ENCODE measurements at places on chromosomes 4 and X.

- no peak for DNase-seq
Measured at GRCh38 chr4:137905930-137906329, 336.2 kb downstream of the SLC7A11 start.

DNA sequence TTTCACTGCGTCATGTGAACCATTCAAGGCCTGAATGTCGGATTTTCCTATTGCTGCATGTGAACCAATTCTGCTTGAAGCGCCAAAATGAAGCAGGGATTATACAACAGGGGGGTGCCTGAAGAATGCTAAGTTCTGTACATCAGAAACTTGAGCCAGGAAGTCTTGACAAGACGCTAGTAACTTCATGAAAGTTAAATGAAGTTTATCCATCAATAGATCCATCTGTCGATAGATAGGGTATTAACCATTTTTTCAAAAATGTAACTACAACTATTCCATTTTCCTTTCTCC, 590 bp upstream of the NAF1 start:
- no peak for DNase-seq

DNA sequence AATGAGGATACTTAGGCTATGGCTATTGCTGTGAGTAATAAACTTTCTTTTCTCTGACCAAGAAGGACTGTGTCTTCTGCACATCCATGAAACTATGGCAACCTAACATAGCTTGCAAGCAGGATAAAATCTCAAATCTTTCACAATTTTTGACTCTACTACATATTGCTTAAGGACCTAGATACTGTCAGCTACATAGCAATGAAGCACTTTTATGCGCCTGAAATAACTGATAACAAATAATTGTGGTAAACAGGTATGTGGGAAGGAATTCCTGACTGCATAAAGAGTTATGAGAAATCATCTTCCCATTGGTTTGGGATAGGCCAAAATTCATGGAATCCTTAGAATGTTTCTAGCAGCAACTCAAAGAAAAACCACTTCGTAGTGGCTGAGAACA, 41.2 kb upstream of the PDGFC start:
- no peak for DNase-seq

GRCh38 chr4:11408233-11408967, 20.3 kb downstream of the HS3ST1 start:
- DNase-seq: no peak

GRCh38 chr4:127182687-127183086, 450.1 kb upstream of the INTU start:
- no peak for DNase-seq

DNA sequence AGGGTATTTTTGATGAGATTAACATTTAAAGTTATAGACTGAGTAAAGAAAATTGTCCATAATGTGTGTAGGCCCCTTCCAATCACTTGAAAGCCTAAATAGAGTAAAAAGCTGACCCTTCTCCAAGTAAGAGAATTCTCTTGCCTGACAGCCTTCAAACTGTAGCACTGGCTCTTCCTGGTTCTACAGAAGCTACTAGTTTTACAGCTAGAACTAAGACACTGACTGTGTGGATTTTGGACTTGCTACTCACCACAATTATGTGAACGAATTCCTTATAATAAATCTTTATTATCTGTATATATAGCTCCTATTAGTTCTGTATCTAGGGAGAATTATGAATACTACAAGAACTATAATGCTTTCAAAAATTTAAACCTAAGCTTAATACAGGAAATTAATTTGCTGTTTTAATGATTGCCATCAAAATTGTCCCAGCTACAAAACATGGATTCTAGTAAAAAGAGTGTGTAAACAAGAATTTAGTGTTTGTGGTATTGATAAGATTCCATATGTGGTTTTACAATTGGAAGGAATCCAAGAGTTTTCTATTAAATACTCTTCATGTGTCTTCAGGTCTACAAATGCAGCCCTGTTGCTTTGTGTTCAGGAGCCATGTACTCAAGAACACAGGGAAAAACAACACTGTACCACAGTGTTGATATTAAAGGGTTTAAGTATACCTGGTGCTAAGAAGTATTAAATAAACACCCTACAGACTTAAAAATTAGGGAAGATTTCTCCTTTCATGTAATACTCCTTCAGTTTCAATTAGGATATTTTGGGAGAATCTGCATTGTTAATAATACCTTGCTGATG, 366.5 kb downstream of the CXXC4 start:
- DNase-seq: no peak

DNA sequence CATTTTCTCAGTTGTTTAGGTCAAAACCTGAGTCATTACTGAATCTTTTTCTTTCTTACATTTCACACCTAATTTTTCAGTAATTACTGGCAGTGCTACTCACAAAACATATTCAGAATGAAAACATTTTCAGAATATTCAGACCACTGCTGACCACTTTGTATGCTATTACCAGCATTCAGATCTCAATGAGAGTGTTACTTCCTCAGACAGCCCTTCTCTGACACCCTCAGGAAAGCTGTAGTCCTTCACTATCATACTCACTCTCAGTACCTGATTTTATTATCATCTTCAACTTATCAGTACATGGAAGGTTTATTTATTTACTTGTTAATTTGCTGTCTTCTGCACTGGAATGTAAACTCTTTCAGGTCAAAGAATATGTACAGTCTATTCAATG, 12.3 kb upstream of the ALB start:
- DNase-seq: no peak

- no peak for DNase-seq
Measured at GRCh38 chr4:15648600-15648999, 6.6 kb downstream of the FBXL5 start.

DNA sequence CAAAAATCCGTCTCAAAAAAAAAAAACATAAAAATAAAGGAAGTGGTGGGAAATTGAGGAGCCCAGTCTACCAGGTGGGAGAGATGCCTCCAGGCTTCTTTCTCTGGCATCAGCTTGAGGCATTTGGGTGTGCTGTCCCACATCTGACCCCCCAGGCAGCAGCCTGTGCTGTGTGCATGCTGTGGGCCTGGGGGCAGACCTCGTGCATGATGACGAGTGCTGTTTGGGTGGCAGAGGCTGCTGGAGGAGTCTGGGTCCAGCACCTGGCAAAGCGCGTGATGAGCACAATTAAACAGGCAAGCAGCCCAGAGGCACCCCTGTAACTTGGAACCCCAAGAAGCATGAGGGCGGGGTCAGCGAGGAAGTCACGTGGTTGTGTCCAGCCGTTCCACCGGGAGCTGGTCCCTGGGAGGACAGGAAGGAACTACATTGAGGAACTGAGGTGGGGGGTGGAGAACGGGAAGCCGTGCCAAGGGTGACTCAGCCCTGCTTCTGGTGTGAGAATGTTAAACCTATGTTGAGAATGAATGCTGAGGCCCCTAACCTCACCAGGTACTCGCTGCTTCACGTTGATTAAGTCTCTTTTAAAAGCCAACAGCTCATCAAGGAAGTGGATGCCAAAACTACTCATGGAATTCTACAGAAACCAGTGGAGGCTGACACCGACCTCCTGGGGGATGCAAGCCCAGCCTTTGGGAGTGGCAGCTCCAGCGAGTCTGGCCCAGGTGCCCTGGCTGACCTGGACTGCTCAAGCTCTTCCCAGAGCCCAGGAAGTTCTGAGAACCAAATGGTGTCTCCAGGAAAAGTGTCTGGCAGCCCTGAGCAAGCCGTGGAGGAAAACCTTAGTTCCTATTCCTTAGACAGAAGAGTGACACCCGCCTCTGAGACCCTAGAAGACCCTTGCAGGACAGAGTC, 6.1 kb downstream of the TACC3 start:
- DNase-seq: no peak

DNA sequence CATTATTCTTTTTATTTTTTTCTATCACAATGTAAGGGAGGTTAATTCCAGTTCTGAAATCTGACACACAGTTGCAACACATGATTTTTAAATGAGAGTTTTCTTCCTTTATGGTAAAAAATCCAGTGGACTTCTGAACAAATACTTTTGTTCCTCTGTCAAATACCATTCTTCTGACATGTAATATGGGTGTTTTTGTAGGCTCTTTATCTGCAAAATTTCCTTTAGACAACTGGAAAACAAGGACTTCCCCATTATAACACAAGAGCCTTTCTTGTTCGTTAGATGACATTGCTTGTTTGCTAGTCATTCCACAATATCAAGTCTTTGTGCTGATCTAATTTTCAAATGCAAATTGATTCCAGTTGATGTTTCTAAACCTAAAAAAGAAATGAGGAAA, 7.7 kb downstream of the FANCB start:
- no peak for DNase-seq

DNA sequence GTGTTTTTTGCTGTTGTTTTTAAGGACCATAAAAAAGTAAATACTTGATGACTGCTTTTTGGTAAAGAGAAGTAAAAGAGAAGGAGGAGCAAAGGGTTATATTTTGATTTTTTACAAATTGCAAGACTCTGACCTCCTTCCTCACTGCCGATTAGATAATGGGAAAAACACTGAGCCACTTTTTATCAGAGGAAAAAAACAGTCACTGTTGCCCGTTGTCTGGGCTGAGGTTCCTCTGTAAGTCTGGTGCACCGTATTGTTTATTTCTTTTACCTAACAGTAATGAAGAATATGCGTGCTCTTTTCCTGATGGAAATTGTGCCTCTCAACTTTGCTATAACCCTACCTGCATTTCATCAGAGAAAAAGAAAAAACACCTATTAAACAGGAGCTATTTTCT, 178.7 kb upstream of the EMCN start:
- no peak for DNase-seq

DNA sequence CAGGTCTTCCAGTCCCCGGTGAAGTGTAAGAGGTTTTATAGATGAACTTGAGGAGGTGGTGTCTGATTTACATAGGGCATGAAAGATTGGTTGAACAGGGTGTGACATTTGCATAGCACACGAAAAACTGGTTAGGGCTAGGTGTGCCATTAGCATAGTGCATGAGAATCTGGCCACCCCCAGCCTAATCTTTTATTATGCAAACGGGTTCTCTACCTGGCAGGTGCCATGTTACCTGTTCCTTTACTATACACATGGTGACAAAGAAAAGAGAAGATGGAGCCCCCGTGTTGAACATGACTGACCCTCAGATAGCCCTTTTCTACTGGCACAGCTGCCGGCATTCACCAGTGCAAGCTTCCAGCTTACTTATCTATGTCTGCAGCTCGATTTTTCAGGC, 71.0 kb downstream of the UCHL1 start:
- no peak for DNase-seq

GRCh38 chrX:32985544-32985943, 225.8 kb downstream of the DMD start:
- no peak for DNase-seq

DNA sequence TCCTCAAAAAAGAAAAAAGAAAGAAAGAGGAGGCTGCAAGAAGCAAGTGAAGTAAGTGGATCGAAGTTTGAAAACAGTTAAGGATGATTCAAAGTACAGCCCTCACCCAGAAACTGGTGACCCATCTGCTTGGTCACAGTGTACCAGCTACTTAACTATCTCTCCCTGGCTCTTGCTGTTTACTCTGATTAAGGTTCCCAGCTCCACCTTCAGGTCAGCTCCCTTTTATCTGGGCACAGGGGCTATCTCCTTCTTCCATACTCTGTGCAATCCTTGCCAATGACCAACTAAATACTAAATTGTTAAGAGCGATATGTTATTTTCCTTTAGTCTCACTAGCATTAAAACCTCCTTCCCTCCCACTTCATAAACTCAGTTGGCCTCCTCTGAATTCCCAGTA, 81.5 kb upstream of the SMIM10 start:
- no peak for DNase-seq

DNA sequence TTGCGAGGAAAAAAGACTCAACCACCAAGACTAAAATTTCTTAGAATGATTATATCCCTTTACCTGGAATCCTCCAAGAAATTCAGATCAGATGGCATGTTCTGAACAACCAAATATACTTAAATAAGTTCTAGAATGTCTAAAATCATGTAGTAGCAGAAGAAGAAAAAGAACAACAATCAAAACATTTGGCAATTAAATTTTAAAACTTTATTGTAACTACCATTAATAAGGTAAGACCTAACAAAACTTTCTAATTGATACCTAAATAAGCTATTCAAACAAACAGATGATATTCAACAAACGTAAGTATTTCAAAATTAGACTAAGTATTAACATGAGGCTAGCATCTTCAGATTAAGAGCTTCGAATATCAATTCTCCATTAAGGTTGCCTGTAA, 4.3 kb downstream of the THOC2 start:
- no peak for DNase-seq

DNA sequence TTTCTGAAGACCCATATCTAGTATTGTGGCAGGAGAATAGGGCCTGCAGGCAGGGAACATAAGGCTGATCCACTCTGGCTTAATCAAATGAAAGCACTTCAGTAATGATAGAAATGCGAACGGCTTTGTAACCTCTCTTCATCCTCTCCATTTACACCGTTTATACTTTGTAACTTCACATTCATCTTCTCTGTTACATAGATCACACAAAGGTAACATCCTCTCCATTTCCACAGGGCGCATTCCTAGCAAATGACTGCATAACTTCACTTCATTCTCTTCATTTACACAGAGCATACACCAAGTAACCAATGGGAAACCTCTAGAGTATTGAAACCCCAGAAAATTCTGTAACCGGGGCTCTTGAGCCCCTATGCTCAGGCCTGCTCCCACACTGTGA, 65.5 kb upstream of the SLC34A2 start:
- DNase-seq: no peak

GRCh38 chr4:31021008-31021407, 300.8 kb downstream of the PCDH7 start:
- no peak for DNase-seq
